ENCODE measurements at places on chromosomes 13 and 19. TPM values are rescaled to one million over a fixed set of nuclear protein-coding genes. Genes with fewer than 3 reads are reported as not detected.

The FOSB gene
- 20.7 TPM for total RNA-seq

- peak; percentile 93 for ATAC-seq
Observed at GRCh38 chr19:50147462-50148423, 15.3 kb downstream of the IZUMO2 start.

- ATAC-seq, result peak; percentile 55
Observed at GRCh38 chr19:3135961-3136683, at the start of gene GNA15. GNA15 (plus strand) TSS chr19:3136033; CDS start chr19:3136451, 418 bp downstream.

- ATAC-seq, result no peak
Observed at GRCh38 chr13:39405107-39405506, 197.9 kb downstream of the LHFPL6 start.

The ZNF490 gene
- 7.3 TPM for total RNA-seq

GRCh38 chr13:22726726-22727125 lies 454.1 kb upstream of the SGCG start:
- ATAC-seq, result no peak

GRCh38 chr13:81377921-81378320 lies 1037.0 kb upstream of the SPRY2 start:
- no peak for ATAC-seq

The CYP2S1 gene
- not detected for total RNA-seq

GRCh38 chr13:41188584-41188983 lies 5.8 kb downstream of the KBTBD7 start:
- no peak for ATAC-seq

The CDX2 gene
- total RNA-seq, result not detected

The VSTM2B gene
- total RNA-seq, result not detected

- ATAC-seq, result no peak
Observed at GRCh38 chr13:26024558-26024957, 27.3 kb downstream of the SHISA2 start.

DNA sequence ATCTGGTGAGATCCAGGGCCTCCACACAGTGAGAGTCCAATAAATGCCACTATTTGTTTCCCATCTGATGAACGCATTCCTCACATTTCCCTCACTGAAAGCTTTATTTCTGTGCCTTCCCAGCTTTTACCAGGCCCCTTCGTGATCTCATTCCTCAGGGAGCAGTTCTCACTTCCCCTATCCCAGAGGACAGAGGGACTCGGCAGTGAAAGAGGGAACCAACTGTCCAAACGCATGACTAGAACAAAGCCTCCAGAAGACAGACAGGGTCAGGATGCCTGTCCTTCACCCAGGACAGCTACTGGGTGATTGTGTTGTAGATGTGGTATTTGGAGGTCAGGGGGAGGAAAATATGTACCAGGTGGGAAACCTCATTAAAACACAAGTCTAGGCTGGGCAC lies 2.0 kb upstream of the ZBTB45 start:
- ATAC-seq, result no peak
